Stimulated activated CD8-positive, alpha-beta memory T cell treated with anti-CD3 and anti-CD28 coated beads, Interleukin-4, amount 100 ng/mL, for 4 hours (primary cell): ENCODE measurements at places on chromosomes 16 and 17.

DNA sequence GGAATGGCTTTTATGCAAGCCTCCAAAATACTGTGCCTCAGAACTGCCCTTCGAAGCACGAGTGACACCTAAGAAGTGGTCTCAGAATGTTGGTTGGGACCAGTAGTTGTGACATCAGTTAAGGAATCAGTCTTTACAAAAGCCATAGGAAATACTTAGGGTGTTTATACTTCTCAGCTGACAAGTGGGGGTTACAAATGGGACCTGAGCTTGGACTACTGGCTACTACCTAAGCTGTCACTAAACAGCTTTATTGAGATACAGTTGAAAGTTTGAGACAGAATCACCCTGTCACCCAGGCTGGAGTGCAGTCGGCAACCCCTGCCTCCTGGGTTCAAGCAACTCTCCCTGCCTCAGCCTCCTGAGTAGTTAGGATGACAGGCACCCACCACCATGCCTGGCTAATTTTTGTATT, 5.0 kb downstream of the RPL19 start:
- no peak for DNase-seq

DNA sequence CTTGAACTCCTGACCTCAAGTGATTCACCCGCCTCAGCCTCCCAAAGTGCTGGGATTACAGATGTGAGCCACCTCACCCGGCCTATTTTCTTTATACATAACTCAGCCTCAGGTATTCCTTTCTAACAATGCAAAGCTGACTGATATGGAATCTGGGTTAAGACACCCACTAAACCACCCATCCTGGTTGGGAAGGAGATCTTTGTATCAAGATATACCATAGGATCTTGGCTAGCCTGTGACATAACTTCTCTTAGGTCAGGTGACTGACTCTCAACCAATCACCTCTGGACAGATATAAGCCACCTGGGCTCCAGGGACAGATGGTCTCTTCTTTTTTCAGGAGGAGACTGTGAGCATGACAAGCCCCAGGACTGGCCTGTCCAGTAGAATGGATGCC, 51.2 kb upstream of the NKD1 start:
- DNase-seq: no peak

- DNase-seq: no peak
Observed at GRCh38 chr17:34259146-34259545, 4.1 kb downstream of the CCL2 start.

DNA sequence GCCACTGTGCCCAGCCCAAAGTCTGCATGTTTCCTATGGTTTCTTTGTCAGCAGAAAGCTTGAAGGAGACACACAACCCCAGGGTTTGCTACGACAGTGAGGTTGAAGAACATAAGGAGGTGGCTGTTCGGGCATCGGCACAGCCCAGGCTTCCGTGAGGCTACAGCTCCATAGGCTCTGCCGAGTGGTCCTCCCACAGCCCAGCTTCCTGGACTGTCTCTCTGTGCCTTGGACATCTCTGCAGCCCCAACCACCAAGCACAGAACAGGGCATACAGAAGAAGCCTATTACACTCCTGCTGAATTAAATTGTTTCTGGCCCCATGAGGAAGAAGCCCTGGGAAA, 3.2 kb upstream of the HAP1 start:
- DNase-seq: no peak

- DNase-seq: peak; percentile 74
Observed at GRCh38 chr16:31476303-31477219, 4.6 kb downstream of the TGFB1I1 start.

GRCh38 chr17:60832151-60832585, 154.5 kb downstream of the BCAS3 start:
- DNase-seq: no peak

GRCh38 chr17:8327303-8327649, 12.4 kb upstream of the ODF4 start:
- no peak for DNase-seq

GRCh38 chr16:777826-778225, 10.4 kb downstream of the RPUSD1 start:
- no peak for DNase-seq

- DNase-seq: no peak
Observed at GRCh38 chr16:70740914-70741782, 55.3 kb upstream of the MTSS2 start.

DNA sequence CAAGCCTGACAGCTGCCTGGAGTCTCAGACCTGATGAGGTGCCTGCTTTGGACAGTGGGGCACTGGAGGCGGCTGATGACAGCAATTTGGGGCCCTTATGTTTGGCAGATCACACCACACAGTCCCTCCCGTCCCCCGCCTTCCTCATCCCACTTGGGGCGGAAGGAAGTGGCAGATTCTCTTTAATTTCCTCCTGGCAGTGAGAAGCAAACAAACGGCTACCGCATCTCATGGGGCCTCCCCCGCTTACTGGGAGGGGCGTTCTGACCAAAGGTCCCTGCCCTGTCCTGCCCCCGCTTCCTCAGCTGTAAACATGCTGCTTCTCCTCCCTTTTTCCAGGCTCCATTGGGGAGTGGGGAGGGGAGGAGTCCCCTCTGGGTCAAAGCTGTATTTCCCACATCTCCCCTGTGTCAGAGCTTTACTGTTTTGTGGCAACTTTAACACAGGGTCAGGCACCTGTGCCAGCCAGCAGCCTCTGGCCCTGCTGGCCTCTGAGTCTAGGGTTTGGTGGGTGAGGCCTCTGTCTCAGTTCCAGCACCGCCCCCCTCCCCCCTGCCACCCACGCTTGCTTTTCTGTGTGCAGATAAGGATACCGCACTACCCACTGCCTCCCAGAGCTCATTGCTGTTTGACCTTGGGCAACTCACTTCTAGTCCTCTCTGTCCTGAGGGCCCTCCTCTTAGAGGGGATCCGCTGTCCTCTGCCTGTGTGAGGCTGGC, 5.4 kb upstream of the NFATC3 start:
- DNase-seq: peak; percentile 48

GRCh38 chr16:67525176-67525860, 3.3 kb upstream of the RIPOR1 start:
- no peak for DNase-seq
